Activated CD4-positive, alpha-beta T cell treated with anti-CD3 and anti-CD28 coated beads, Interleukin-2, amount 50 U/mL, for 24 hours (primary cell): ENCODE measurements at places on chromosomes 6 and 20.
A peak's percentile ranks its signal among the peaks of the same experiment; 100 is the strongest.

- no peak for DNase-seq
Measured at GRCh38 chr20:289693-290083, 862 bp downstream of the C20orf96 start.

- no peak for DNase-seq
Measured at GRCh38 chr20:35551503-35551902, 9.6 kb downstream of the ERGIC3 start.

DNA sequence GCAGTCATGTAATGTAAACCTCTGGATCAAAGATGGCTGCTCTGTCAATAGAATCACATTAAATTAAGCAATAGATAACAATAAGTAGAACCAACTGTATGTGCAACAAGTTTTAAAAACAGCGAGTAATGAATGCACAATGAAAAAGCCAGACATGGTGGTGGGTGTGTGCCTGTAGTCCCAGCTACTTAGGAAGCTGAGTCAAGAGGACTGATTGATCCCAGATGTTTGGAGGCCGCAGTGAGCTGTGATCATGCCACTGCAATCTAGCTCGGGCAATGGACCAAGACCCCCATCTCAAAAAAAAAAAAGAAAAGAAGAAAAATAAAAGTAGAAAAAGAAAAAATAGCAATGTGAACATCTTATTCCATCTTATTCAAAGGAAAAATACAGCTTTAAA lies 558.7 kb upstream of the MMS22L start:
- no peak for DNase-seq

- DNase-seq: no peak
Measured at GRCh38 chr6:73800997-73801396, 105.0 kb downstream of the CD109 start.

DNA sequence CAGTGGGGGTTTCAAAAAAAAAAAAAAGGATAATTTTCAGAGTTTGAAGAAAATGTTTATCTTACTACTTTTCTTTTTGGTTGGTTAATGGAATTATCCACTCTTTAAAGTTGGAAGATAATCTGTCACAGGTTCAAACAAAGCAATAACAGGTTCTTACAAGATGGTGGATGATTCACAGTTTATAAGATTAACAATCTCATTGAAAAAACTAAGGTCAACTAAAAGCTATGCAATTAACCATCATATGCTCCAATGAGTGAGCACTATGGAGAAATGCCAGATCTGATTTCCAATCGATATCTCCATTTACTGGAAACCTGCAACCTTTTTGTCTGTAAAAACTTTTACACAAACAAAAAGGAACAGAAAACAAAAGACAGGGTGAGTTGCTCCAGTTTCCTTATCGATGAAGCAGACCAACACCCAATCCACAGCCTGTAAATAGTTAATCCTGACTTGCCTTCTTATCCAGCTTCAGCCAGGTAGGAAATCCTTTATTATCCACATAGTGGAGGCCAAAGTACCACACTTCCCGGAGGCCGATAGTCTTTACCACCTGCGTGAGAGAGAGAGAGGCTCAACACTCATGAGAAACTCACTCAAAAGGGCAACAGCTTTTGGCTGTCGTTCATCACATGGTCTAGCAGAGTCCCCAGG lies 32.4 kb downstream of the EZR start:
- no peak for DNase-seq

GRCh38 chr6:159307246-159307790 lies 138.1 kb downstream of the FNDC1 start:
- DNase-seq: no peak

GRCh38 chr6:53440336-53440945 lies 91.7 kb upstream of the ELOVL5 start:
- no peak for DNase-seq

DNA sequence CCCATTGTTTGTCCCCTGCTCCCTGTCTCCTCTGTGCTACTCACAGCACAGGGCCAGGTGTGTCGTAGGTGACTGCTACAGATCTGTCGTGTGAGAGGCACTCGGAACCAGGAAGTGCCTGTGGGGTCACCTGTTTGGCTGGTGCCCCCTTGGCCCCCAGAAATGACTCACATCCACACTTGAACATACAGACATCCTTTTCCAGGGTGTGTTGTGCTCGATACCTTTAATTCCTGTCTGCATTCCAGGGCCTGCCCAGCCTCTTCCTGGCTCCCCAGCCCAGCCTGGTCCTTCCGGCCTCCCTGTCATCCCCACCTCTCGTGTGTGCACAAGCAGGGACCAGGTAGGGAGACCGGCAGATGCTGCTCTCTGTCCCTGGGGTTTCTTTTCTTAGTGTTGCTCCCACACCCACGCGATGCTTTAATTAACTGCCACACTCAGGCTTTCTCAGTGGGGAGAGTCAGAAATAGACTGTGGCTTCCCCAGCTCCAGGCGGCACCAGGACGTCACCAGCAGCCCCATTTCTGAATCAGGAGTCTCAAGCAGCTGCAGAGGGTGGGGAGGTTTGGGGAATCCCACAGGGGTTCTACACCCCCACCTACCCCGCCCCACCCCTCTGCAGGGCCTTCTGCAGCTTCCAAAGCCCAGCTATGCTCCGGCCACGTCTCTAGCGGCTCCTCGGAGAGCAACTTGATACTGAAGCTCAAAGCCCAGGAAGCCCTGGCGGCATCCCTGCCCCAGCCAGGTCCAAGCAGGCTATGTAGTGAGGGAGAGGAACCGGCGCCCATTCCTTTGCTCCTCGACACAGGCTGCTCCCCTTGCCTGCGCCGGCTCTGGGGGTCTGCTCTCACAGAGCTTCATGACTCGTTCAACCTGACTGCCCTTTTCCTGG lies 102.2 kb downstream of the SYCP2 start:
- no peak for DNase-seq

DNA sequence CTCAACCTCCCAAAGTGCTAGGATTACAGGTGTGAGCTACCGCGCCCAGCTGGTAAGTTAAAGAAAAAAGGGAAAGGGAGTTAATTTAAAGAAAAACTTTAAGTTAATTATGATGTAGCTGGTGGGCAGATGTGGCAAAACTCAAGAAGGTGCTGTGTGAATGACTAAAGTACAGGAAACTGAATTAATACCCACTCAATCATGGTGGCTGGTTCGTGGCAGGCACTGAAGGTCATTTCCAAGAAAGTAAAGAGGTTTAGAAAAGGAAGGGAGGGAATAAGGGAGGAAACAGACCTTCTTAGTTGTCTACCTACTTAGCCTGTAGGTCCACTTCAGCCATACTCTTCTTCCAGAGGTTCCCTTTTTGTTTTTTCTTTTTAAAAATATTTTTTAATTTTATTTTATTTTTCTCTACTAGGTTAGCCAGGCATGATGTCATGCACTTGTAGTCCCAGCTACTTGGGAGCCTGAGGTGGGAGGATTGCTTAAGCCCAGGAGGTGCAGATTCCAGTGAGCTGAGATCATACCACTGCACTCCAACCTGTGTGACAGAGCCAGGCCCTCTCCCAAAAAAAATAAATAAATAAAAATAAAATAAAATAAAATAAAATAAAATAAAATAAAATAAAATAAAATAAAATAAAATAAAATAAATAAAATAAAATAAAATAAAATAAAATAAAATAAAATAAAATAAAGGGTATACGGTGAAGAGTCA lies 11.9 kb upstream of the TGM3 start:
- DNase-seq: no peak

GRCh38 chr6:41602864-41603608 lies 35.2 kb upstream of the MDFI start:
- peak; percentile 70 for DNase-seq
